ENCODE measurements at places on chromosomes 5 and 9. TPM values are rescaled to one million over a fixed set of nuclear protein-coding genes. Genes with fewer than 3 reads are reported as not detected.

DNA sequence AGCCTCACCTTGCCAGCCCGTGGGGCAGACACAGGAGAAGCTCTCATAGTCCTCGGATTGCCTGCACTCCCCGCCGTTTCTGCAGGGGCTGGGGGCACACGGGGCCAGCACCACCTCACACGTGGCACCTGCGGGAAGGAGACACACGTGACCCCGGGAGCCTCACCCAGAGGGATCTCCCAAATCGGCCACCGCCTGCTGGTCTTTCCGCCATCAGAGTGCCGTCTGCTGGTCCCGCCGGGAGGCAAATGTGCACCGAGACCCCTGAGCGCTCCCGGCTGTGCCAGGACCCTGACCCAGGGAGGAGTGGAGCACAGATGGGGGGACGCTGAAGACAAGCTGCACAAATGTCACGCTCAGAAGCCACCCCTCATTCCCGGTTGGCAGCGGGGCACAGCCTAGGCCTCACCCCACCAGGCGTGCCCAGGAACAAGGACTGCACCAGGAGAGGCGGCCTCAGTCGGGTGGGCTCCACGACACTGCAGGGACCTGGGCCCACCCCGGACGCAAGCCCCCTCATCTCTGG is 28.4 kb upstream of the SEC16A start:
- DNase-seq, result no peak

SKP2 gene
- 52.8 TPM for total RNA-seq

- DNase-seq, result no peak
Observed at GRCh38 chr5:4532705-4533080, 607.4 kb upstream of the ADAMTS16 start.

- peak; percentile 32 for DNase-seq
Observed at GRCh38 chr5:124546643-124547042, 199.8 kb downstream of the ZNF608 start.

SLC6A3 gene
- total RNA-seq, result not detected

DNA sequence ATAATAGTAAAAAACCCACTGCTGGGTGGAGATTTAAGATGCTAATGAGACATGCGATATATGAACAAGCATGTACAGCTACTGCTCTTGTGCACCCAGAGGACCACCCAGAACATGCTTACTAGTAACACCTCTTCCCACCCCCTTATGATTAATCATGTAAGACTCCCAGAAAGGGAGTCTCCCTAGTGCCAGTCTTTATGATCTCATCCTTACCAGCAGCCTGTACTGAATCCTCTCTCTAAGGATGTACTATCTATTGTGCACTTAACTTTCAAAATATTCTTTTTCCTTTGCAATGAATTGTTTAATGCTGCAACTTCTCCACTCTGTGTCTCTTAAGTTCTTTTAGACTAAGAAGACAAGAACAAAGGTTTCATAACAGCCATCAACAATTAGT is 9.1 kb upstream of the MAT2B start:
- peak; percentile 66 for DNase-seq

DNA sequence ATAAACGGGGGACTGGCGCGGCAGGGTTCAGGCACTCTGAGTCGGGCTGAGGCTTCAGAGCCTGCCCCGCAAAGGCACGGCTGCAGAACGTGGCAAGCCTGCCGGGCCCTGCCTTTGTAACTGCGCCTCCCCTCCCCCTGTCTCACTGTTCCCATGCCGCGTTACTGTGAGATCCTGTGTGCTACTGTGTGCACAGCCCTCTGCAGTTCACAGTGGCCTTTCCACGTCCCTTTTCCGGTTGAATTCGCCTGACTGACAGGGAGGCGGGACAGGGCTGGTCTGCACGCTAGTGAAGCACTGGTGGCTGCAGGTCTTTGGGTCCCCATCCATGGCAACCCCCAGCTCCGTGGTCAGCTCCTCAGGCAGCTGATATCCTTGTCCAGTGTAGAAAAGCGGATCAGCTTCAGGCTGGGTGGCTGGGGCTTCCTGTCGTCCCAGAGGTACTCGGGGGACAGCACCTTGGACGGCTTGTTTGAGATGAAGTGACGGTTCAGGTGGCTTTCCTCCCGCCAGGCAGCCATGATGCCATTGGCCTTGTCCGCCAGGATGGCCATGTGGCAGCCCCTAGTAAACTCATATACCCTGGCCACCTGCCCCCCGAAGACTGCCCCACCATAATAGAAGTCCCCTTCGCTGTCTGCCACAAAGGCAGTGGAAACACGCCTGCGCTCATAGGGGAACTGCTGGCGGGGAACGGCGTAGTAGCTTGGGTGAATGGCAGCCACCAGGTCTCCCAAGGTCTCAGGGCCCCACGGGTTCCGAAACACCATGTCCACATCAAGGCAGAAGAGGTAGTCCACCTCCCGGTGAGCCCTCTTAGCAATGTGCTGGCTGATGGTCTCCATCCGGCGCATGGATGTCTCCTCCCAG is 10.3 kb downstream of the GBGT1 start:
- no peak for DNase-seq

PKD2L2 gene
- total RNA-seq, result not detected

IL9 gene
- total RNA-seq, result not detected

GRCh38 chr9:123832858-123833650 is 96.9 kb downstream of the DENND1A start:
- DNase-seq, result no peak

FGFR4 gene
- total RNA-seq, result 9.1 TPM

RASEF gene
- 3.0 TPM for total RNA-seq

INSL6 gene
- total RNA-seq, result not detected

DNA sequence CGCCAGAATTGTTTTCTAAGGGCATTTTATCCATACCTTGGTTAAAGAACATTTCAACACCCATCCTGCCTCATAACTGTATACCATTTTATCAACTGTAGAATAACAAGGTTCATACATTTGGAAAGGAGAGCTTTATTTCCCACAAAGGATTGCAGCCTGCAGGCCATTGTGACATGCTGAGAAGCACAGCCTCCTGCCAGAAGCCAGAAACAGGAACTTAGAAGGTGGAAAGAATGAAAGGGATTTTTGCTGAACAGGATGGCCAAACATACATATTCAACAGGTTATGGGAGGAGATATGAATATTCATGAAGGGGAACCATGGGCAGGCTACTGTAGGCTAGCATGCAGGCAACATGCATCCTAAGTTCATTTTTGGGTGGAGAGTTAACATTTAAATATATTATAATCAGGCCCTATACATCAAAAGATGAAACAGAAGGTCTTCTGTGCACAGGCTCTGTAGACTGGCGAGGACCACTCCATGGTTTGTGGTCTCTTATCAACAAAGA is 59.9 kb upstream of the DIRAS2 start:
- DNase-seq, result no peak

NLN gene
- 54.7 TPM for total RNA-seq

DNA sequence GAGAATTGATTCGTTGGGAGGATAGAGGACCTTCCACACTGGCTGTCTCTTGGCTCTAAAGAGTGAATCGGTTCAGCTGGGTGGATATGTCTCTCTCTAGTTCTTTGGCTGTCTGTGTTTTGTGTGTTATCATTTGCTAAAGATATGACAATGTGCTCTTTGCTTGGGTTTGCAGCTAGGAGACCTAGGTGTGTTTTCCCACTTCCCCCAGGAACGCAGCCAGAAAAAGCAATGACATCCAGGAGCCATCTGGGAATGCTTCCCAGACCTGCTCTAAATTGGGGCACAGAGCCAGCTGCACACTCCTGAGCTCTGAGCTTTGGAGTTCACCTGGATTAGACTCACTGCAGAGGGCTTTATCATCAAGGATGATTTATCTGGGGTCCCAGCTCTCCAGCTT is 12.8 kb upstream of the PDZD2 start:
- DNase-seq, result no peak

CCNJL gene
- total RNA-seq, result 10.5 TPM

PPP3R2 gene
- not detected for total RNA-seq

LHFPL2 gene
- 48.8 TPM for total RNA-seq

- DNase-seq, result peak; percentile 37
Observed at GRCh38 chr9:74824654-74825053, 63.1 kb downstream of the TRPM6 start.

DNA sequence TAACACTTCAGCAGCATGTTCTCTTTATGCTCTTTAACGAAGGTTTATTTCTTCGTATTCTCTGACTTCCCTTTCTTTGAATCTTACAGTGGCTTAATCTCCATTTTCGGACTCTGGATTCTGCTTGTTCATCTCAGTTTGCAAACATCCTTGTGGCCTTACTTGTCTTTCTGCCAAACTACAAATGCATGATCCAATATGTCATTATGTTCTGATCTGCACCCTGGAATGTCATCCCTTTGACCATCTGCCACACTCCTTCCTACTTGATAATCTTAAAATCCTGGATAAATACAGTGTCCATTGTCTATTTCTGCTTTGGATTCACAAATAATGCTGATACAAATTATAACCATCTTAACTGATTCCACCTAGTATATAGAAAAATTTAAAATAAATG is 499.2 kb downstream of the CDH18 start:
- no peak for DNase-seq

DNA sequence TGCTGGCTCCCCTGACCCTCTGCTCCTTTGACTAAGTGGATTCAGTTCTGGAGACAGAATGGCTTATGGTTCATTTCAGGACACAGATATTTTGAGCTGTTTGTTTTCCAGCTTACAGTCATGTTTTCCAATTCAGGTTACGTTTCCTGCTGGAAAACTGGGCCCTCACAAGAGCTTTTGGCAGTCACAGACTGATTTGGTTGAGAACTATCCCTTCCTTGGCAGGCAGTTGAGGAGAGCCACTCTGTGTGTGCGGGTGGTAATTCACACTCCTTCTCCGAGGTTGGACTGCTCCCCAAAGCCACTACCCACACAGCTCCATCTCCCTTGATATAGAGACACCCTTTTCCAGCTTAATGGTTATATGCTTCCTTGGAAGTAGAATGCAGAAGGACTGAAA is 534.5 kb downstream of the TMEM38B start:
- DNase-seq, result no peak

DNA sequence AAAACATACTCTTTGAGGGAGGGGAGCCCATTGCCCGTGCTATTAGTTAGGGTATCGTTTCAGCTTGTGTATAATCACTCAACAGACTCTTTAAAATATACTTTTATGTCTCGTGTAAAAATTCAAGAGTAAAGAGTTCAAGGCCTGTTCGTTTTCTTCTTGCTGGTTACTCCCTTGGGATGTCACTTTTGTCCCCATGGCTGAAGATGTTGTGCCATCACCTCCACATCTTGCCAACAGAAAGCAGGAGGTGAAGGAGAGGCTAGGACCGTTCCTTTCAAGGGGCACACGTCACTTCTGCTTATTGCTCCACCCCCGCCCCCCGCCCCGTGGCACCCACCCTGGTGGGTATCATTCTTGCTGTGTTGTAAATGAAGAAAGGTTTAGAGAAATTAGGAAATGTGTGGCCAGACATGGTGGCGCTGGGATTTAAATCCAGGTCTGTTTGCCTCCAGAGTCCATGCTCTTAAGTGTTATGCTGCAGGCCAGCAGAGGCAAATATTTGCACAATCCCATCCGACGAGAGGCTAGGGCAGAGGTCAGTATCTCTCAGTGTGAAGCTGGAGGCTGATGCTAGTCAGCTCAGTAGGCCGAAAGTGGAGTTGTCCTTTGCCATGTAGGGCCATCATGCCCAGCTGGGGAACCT is 3.0 kb downstream of the MLANA start:
- no peak for DNase-seq

DNA sequence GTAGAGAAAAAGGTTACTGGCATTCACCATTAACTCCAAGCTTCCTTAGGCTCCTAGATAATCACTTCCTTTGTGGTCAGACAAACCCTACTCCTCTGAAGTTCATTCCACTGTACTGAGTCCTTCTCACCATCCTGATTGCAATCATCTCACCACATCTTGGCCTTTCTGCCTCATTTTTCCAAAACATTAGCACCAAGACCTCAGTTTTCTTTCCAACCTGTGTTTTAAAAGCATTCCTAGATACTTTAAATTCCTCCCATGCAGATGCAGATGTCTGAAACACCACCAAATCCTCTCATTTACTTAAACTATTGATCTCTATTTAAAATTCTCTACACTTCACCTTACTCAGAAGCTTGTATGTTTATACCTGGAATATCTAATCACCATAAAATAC is 961.3 kb upstream of the CTNND2 start:
- peak; percentile 46 for DNase-seq

DNA sequence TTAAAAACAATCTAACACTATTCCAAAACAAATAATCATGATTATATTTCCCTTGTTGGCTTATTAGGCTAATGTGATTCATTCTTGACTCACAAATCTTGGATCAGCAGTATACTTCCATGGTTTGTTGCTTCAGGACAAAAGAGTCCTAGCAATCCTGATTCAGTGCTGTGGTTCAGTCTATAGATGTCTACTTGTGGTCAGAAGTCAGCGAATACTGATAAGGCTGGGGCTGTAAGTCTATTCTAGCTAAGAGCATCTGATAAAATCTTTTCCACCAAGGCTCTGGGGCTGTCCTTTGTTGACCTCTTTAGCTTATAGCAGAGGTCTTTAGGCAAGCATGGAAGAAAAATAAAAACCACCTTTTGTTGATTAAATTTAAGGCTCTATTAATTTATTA is 4.4 kb upstream of the SMIM3 start:
- peak; percentile 92 for DNase-seq

DNA sequence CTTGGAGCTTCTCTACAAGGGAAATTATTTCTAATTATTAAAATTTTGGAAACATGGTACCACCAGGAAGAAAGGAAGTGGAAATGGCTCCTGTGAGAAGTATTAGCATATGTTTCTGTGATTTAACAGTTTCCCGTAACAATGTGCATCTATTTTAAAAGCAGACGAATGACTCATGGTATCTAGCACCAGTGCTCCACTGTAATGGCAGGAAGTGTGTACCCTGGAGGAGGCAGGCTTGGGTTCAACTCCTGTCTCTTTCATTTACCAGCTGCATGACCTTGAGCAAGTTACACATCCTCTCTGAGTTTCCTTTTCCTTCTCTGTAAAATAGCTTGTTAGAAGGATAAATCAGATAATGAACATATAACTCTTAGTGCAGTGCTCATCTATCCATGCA is 41.0 kb upstream of the ANGPTL2 start:
- DNase-seq, result peak; percentile 92

SVEP1 gene
- total RNA-seq, result 0.07 TPM

CCDC192 gene
- total RNA-seq, result not detected

DNA sequence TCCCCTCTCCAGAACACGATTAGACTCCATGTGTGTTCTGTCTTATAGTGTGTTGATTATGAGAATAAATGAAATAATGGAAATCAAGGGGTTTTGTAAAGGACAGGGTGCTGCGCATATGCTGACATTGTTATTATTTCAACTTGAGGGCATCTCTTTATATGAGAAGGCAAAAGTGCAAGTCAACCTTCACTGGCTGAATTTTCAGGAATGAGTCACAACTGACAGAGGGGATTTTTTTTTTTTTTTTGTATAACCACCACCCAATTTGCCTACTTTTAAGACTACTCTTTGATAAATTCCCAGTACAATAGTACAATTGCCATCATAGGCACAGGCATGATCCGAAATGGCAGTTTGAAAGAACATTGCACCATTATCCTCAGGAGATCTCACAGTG is 419.2 kb upstream of the NMUR2 start:
- no peak for DNase-seq

DNA sequence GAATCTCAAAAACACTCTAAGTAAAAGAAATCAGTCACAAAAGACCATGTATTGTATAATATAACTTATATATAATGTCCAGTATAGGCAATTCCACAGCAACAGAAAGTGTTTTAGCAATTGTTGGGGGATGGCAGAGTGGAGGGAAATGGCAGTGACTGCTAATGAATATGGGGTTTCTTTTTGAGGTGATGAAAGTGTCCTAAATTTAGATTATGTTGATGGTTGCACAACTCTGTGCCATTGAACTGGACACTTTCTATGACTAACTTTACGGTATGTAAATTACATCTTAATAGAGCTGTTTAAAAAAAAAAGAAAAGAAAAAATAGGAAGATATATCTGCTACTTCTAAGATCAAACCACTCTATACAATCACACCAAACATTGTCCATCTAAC is 124.9 kb upstream of the ZNF462 start:
- no peak for DNase-seq

SPAAR gene
- 0.31 TPM for total RNA-seq
